ENCODE measurements at places on chromosomes 12 and 14.

DNA sequence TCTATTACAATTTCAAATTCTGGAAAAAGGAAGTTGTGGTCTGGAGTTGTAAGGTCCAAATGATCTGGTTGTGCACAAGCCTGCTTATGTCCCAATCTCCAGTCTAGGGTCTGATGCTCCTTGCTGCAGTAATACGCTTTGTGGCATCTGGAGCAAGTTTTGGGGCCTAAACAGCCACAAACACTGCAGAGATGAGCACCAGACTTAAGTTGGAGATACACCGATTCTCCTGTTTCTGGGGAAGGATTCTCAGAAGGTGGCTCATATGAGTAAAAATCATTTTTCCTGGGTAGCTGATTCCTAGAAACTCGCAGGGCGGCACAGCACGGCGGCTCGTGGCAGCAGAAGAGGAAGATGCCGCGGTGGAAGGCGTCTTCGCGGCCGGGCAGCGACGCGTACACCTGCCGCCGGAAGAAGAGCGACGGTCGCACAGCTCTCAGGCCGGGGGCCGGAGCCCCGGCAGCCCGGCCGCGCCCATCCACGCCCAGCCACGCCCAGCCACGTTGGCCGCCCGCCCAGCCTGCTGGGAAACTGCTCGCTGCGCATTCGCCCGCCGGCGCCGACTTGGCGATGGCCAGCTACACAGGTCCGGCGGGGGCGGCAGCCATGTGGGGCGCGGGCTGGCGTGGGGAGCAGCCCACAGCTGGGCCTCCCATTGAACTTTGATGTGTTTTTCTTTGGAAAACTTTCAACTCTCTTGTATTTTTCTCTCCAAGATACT, 129.0 kb downstream of the ASCL4 start:
- no peak for DNase-seq

- no peak for DNase-seq
These were observed 489.8 kb downstream of the DIO2 start for GRCh38 chr14:79721399-79722084.

GRCh38 chr14:23105348-23105824, 597 bp upstream of the CIROP start:
- DNase-seq: no peak

DNA sequence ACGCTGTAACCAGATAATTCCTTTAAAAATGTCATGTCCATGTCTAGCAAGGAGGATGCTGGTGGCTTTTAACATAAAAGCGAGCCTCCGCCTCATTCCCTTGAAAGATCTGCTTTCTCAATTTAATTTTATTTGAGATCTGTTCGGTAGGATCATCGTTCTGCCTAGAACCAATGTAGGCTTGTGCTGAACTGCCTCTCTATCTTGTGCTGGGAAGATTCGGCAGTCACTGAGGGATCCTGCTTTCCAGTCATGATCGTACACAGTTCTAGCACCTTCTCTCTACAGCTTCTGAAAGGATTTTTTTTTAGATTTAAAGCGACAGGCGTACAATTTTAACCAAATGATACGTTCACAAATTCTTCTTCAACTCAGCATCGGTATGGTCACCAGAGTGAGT, 54.3 kb downstream of the PEBP1 start:
- peak; percentile 41 for DNase-seq

DNA sequence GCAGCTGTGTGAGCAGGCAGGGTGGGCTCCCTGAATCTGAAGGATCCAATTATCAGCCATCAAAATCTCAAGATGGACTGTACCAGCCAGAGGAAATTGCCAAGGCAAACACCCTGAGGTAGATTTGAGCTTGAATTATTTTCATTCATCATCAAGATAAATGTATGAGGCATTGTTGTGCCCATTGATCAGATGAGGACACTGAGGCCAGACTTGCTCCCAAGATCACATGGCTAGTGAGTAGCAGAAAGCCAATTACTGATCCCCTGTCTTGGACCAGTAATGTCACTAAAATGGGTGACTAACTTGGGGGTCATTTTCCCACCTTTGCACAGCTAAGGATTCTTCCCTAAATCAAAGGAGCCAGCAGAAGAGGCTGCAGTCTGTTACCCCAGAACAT, 20.9 kb upstream of the CMKLR1 start:
- no peak for DNase-seq
